Psoas muscle (tissue), 8 donors: ENCODE measurements at places on chromosomes 5 and 9.

- DNase-seq: no peak
Measured at GRCh38 chr5:174252121-174252520, 206.6 kb downstream of the NSG2 start.

- no peak for DNase-seq
Measured at GRCh38 chr5:107766439-107766838, 95.7 kb upstream of the EFNA5 start.

DNA sequence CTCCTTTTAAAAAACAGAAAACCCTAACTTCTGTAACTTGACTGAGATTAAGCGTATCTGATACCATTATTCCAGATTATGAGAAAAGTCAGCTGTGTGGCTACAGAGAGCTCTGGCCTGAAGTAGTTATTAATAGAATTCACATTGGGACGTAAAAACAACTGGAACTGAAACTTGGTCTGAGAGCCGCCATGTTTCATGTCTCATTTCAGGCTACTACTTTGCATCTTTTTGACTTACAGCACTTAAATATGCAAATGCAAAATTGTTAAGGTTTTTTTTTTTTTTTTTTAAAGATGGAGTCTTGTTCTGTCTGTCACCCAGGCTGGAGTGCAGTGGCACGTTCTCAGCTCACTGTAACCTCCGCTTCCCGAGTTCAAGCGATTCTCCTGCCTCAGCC, 25.2 kb downstream of the MAP3K1 start:
- no peak for DNase-seq

- no peak for DNase-seq
Measured at GRCh38 chr5:132104556-132104955, 31.0 kb downstream of the CSF2 start.

DNA sequence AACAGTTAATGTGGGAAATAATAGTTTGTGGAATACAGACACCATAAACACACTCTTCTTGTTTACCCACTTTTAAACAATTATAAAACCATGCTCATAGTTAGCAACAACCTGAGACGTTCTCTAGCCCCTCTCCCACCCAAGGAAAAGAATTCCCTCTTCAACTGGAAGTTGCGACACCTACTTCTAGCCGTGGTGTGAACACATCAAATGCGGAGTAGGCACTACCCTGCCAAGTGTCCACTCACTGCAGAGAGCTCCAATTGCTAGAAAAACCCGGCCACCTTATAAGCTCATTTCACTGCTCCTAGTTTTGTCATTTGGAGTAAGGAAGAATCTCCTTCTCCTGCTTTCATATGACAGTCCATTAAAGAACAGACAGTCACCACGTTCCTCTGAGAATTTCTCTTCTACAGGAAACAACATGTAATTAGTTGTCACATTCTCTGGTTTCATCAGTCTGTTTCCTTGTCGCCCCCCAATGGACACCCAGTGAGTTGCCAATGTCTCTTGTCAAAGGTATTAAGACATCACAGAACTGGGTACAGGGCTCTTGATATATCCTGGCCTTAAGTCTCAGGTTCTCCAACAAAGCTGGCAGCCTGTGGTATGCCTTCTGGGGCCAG, 47.3 kb downstream of the PRLR start:
- peak; percentile 53 for DNase-seq

DNA sequence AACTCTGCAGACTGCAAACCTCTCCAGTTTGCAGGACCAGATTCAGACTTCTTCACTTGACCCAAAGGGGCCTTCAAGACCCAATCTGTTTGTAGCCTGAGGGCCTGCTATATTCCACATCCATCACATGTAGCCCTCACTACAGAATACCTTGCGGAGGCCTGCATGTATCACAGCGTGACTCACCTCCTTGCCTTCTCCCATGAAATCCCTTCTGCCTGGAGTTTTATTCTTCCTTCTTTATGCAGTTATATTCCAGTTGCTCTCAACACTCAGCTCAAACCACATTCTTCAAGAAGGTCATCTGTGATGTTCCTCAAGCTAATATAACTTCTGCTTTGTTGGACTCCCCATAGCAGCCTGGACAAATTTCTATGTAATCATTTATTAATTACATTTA, 198.5 kb upstream of the PTGER4 start:
- DNase-seq: no peak

GRCh38 chr5:92332039-92332438, 948.9 kb upstream of the ARRDC3 start:
- no peak for DNase-seq

DNA sequence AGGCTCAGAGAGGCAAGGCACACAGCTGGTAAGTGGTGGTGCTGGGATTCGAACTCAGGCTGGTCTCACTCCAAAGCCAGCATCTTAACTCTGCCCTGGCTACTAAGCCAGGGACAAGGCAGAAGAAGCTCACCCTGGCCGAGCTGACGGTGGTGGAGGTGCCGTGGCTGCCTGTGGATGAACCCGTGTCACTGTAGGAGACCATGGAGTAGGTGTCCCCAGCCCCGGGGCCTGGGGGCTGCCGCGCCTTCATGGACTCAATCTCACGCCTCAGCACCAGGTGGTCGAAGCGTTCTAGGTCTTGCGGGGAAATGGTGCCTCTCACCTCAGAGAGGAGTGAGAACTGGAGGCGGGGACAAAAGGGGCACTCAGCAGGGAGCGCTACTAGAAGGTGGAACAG, 35.4 kb upstream of the AKNA start:
- DNase-seq: no peak

DNA sequence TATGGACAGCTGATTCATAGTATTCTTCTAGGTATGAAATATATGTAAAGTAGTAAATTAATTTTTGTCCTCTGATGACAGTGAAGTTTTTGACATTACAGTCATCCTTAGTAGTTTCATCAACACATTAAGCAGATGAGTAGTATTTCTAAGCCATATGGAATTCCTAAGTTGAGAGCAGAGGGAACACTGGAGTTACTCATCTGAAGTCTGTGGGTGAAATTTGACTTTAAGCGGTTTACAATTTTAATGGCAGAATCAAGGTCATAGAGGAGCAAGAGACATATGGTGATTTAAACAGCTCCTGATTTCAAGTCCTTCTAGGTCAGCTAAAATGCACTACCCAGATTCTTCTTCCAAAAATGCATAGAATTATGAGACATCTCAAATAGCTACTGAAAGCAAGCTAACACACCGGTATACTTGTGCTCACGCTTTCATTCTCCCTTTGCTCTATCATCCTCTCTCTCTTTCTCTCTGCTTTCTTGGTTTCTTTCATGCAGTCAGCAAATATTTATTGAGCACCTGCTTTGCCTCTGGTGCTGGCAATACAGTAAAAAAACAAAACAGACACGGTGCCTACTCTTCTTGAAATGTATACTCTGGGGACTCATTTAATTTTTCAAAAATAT, 235.9 kb downstream of the FER start:
- DNase-seq: no peak

GRCh38 chr5:31378838-31379237, 153.1 kb downstream of the DROSHA start:
- no peak for DNase-seq

DNA sequence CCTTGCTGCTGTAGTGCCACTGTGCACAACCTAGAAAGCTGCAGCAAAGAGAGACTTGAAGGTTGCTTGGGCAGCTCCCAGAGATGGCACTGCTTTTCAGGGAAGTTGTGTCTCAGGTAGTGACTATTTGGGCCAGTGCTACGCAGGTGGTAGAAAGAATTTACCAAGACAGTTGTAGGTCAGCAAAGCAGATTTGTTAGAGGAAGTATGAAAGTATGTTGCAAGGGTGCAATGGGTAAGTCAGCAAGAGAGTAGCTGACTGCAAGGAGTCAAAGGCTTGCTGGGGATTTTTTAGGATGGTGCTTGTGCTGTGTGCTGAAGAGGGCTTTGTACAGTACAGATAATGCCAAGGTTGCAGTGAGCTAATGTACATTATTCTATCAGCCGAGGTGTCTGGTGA, 33.5 kb upstream of the SPARC start:
- no peak for DNase-seq

- DNase-seq: no peak
Measured at GRCh38 chr5:35898952-35899660, 39.3 kb downstream of the CAPSL start.

- no peak for DNase-seq
Measured at GRCh38 chr9:94717761-94718160, 8.7 kb upstream of the AOPEP start.

- no peak for DNase-seq
Measured at GRCh38 chr5:180717989-180718388, 21.9 kb downstream of the OR2Y1 start.

DNA sequence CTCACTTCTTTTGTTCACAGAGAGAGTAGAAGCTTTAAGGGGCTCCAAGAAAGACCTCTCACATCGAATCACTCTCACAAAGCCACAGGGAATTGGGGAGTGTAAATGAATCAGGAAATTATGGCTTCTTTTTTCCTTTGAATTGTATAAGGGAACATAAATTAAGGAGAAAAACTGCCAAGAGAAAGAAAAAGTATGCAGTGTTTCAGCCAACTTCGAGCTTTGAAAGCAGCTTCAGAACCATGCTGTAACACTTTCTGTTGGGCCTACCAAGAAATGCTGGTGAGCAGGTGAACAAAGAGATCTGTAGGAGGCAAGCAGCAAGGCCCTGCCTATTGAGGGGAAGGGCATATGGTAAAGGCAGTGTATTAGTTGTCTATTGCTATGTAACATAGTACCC, 33.4 kb upstream of the CTNNA1 start:
- DNase-seq: no peak

DNA sequence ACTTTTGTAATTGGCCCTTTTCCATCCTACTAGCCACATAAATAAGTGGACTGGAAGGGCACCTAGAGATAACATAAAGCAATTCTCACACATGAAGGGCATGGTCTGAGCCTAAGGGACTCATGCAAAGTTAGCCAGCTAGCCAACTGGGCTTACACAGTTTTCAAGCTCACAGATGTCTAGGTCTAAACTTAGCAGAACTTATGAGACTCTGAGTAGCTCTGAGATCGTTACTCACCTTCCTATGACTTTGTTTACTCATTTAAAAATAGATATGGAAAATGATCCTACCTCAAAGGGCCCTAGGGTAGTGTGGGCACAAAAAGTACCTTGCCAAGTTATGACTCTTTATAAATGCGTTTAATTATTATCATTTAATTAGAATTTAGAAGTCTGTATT, 410.4 kb upstream of the MPDZ start:
- DNase-seq: no peak

GRCh38 chr9:70947511-70947910, 173.9 kb downstream of the TRPM3 start:
- DNase-seq: no peak

DNA sequence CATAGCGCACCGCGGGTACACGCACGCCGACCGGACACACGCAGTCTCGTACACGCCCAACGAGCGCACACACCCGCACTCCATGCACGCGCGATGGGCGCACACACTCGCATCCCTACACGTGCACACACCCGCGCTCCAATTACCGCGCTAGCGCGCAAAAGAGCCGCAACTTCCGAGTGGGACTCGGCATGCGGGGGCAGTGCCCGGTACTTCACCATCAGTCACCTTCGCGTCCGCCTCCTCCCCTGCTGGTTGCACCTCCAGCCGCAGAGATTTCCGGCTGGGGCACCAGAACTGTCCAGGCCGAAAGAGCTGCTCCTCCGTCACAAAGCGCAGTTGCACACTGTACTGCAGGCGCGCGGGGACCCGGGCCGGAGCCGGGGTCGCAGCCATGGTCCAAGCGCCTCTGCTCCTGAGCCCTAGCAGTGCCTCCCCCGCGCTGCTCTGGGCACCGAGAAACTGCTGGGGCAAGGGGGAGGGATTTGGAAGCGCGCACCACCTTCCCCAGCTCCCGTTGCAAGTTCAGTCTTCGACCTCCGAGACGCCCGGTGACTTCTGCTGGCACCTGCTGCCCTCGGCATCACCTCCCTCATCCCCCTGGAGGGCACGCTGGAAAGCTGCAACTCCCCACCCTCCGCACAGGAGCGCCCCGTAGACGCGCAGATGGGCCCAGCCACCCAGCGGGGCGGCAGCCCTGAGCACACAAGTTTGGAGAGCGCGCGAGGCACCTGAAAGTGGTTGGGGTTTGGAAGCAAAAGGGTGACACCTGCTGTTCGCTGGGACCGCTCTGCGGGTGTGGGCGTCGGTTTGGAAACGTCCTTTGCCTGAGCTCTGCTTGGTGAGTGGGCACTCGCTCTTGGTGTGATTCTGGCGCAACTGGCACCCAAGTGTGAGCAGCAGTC, 337.4 kb upstream of the PUM3 start:
- DNase-seq: peak; percentile 55

DNA sequence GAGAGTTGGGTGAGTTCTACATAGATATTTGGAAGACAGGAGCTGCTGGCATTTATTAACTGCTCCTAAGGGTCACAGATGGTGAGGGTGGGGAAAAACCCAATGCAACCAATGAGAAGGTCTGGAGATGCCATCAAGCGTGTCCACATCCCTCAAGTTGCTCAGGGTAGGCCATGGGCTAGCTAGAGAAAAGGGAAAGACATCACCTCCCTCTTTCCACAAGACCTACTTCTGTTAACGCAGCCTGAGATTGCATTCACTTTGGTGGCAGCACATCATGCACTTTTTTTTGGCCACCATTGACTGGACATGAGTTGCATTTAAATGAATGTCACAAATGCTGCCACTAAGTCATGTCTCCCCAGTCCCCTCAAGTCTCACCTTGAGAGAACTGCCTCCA, 71.4 kb downstream of the ARHGEF37 start:
- no peak for DNase-seq

GRCh38 chr5:135161221-135161620, 127.2 kb upstream of the PITX1 start:
- no peak for DNase-seq

GRCh38 chr9:112130347-112130746, 44.8 kb downstream of the SUSD1 start:
- DNase-seq: no peak

GRCh38 chr9:89601306-89601705, 3.5 kb upstream of the GADD45G start:
- no peak for DNase-seq

DNA sequence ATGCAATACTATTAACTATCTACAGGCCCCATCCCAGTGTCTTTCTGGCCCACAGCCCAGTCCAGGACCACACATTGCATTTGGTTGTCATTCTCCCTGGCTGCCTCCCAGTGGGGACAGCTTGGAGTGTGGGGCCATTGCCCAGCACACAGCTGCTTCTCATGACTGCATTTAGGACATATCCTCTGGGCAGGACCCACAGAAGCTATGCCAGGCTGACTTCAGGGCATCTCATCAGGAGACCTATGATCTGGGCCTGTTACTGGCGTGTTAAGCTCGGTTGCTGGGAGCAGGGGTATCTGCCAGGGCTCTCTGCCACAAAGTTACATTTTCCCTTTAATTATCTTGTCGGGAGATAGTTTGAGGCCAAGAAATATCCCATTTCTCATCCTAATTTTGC, 32.1 kb upstream of the CLPTM1L start:
- DNase-seq: peak; percentile 19

DNA sequence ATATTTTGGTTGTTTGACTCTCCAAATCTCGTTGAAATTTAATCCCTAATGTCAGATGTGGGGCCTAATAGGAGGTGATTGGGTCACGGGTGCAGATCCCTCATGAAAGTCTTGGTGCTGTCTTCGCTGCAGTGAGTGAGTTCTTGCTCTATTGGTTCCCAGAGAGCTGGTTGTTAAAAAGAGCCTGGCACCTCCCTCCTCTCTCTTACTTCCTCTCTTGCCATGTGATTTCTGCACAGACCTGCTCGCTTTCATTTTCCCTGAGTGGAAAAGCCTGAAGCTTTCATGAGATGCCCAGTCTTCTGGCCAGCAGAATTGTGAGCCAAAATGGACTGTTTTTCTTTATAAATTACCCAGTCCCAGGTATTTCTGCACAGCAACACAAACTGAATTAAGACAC, 221.6 kb downstream of the MAT2B start:
- DNase-seq: no peak

GRCh38 chr5:37214550-37214949, 34.6 kb downstream of the CPLANE1 start:
- no peak for DNase-seq
